Effector memory CD4-positive, alpha-beta T cell (primary cell): ENCODE measurements at places on chromosomes 7 and 10.

- no peak for DNase-seq
Measured at GRCh38 chr10:109534193-109534592, 389.1 kb downstream of the XPNPEP1 start.

DNA sequence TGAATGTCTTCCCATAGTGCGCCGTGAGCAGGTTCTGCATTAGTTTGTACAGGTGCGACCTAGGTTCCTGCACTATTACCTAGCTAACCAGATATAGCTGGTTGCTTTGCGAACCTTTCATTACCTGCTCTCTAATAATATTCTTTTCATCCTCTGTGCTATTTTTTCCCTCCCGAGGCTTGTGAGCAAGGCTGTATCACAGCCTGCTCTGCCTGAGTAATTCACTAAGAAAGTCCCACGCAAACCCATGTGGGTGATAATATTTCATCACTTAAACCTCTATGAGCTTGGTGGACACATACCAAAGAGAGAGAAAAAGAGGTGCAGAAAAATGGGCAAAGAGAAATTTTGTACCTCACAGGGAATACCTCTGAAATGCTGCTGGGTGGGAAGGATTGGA is 8.4 kb downstream of the INHBA start:
- DNase-seq, result no peak

GRCh38 chr10:5776881-5777197 is 36.4 kb downstream of the GDI2 start:
- no peak for DNase-seq

DNA sequence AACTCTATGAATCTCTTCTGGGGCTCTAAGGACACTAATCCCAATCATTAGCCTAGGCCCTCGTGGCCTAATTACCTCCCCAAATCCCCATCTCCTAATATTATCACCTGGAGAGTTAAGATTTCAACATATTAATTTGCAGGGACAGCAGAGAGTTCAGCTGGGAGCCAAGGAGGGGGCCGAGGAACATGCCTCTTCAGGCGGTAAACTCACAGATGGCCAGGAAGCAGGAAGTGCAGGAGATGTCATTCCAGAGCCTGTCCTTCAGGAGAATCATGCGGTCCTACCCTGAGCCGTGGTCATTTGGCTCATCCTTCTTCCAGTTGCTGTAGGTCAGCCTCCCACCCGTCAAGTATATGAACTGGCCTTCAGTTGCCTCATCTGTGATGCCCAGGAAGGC is 21.9 kb upstream of the SFTPA2 start:
- DNase-seq, result no peak
